IPS DF 6.9 (cell line): ENCODE measurements at places on chromosomes 13 and 19.

- DNase-seq = no peak
Observed at GRCh38 chr13:48263196-48263595, 30.2 kb downstream of the ITM2B start.

DNA sequence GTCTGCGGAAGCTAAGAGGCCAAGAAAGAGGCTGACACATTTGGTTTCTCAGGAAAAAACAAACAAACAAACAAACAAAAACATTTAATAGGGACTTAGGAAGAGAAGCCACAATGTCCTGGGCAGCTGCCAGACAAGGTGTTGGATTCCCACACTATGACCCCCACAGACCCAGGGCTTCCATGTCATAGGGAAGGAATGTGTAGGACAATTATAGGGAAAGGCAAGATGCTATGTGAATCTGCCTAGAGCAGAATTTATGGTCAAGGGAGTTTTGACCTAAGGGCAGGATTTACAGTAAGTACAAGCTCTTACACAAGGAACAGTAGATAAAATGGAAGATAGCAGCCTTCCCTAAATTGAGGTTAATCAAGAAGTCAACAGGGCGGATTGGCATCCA is 9.1 kb upstream of the CDADC1 start:
- DNase-seq = no peak

- DNase-seq = no peak
Observed at GRCh38 chr13:78816592-78816991, 157.6 kb upstream of the OBI1 start.

DNA sequence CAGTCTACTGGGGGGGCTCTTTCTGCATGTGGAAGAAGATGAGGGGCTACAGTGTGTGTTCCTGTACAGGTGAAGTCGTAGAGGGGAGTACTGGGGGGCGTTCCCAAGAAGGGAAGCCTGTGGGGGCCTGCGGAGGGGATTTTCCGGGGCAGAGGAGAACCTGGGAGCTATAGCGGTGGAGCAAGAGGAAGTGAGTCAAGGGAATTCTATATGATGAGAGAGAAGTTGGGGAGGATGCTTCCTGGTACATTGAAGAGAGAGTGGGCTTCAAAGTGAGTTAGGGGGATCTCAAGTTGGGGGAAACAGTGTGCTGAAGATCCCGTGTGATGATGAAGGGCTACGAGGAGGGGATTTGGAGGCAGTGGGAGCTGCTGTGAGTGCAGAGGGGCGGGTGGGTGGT is 1.9 kb upstream of the CACNG8 start:
- no peak for DNase-seq

DNA sequence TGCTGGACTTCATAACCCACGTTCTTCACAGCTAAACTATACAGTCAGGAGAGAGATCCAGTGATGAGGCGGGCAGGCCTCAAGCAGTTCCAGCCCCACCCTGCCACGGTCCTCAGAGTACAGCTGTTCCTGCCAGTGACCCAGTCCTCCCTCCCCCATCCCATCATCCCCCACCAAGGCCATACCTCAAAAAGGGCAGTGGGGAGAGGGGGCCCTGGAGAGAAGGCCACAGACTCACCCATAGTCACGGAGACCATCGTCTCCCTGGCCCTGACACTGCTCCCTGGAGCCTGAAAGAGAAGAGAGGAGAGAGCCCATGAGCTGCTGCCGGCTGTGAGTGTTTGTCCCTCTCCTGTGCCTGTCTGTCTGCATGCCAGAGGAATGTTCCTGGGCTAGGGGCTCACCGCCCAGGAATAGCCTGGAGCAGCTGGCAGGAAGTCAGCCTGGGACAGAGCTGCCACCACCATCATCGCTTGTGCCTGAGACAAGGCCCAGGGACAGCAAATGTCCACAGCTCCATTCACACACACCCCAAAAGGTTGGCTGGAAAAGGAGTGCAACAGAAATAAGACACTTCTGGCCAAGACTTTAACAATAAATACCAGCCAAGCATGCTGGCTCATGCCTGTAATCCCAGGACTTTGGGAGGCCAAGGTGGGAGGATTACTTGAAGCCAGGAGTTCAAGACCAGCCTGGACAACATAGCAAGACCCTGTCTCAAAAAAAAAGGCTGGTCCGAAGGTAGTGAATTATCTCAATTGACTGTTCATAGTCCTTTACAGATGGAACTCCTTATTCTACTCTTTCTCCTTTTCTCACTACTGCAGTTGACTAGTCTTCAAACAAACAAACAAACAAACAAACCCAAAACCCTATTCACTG is 6.4 kb downstream of the C19orf47 start:
- DNase-seq = no peak

GRCh38 chr19:21705393-21705792 is 62.0 kb downstream of the ZNF100 start:
- no peak for DNase-seq

- DNase-seq = no peak
Observed at GRCh38 chr13:71875823-71876222, 8.8 kb upstream of the DACH1 start.

DNA sequence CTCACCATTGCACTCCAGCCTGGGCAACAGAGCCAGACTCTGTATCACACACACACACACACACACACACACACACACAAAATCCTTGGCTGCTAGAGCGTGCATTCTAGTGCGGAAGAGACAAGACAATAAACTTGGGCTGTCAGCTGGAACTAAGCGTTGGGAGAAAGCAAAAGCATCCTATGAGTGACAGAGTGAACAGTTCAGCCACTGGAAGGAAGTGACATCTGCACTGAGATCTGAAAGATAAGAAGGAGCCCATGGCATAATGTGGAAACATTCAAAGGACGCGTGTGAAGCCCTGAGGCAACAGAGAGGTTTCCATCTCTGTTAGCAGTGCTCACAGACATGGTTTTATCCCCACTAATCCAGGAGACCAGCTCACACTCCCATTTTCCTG is 3.5 kb upstream of the SLC1A5 start:
- no peak for DNase-seq

DNA sequence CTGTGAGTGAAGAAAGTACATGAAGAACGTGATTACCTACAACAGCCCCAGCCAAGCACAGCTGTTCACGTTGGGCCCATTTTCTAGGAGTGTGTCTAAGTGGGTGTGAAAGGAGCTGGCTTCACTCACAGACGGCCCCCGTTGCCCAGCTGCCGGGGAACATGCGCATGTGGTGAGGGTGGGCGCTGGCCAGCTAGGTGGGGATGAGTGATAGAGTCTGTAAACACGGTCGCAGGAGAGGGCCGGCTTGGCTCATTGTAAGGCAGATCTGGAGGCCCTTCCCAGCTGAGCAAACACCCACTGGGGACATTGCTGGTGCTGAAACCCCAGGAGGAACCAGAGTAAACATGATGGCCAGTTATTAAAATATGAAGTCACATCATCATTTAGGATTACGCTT is 160.5 kb downstream of the TEX29 start:
- DNase-seq = no peak

GRCh38 chr19:58440556-58440955 is 603 bp upstream of the ZNF132 start:
- DNase-seq = no peak

GRCh38 chr13:47418206-47418920 is 521.5 kb upstream of the HTR2A start:
- DNase-seq = no peak

DNA sequence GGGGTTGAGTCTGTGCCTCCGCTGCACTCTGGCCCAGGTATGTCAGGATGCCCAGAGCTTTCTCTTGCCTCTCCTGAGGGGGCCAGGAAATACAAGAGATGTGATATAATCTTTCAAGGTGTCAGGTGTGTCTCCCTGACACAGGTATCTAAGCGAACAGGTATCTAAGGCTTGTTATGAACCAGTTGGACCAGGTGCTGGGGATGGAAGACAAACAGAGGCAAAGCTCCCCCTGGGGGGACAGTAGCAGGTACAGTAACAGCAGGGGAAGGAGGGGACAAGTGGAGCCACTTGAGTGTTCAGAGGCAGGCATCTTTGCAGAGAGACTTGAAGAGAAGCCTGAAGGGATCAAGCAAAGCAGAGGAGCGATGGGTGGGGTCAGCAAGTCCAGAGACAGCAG is 2.6 kb downstream of the LENG1 start:
- DNase-seq = no peak

DNA sequence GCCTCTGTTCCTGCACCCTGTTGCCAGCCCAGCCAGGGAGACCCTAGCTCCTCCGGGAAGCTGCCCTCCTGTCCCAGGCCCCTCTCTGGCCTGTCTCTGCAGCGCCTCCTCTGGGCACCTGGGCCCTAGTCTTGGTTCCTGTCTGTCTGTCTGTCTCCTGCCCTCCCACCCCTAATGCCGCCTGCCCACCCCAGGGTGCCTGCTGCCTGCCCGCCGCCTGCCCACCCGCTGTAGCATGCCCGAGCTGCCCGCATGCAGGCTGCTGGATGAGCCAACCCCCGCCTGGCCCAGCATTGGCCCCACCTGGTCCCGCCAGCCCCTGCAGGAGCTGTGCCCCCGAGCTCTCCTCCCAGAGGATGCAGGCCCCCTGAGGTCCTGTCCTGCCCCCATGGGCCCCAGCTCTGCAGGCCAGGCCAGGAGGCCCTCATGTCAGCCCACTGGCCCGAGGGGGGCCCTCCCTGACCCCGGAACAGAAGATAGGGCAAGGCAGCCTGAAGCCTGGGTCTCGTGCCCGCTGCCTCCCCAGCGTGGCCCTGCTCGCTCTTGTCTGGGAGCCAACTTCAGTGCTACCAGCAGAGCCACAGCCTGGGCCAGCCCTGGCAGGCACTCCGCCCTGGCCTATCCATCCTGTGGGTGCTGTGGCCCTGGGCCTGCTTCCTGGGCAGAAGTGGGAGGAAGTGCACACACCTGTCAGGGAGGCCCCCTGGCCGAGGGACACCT is 5.2 kb downstream of the MAP2K7 start:
- DNase-seq = no peak

DNA sequence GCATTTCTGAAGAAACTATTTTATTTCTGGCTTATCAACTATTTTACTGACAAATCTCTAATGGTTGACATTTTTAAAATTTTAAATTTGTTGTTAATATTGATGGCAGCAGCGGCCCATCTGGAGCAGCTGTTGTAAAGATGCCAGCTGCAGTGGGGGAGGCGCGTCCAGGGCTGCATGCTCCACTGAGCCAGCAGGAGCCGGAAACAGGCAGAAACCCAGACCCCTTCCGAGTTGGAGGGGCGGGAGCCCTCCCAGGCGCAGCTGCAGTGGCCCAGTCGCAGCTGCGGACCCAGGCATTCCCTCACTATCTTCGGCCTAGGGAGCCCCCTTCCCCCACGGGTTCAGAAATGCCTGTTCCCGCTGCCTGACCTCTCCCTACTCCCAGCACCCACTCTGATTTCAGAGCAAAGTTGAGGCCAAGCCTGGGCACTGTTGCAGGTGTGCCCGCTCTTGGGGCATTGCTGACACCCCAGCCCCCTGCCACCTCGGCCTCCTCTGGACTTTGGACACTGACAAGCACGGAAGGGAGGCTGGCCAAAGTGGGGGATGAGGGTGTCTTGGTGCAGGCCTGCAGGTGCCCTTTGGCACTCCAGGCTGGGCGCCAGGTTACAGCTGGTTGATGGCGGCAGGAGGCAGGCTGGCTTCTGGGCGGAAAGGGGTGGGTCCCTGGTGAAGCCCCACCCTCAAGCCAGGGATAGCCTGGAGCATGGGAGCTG is 69.2 kb downstream of the PIBF1 start:
- DNase-seq = no peak

DNA sequence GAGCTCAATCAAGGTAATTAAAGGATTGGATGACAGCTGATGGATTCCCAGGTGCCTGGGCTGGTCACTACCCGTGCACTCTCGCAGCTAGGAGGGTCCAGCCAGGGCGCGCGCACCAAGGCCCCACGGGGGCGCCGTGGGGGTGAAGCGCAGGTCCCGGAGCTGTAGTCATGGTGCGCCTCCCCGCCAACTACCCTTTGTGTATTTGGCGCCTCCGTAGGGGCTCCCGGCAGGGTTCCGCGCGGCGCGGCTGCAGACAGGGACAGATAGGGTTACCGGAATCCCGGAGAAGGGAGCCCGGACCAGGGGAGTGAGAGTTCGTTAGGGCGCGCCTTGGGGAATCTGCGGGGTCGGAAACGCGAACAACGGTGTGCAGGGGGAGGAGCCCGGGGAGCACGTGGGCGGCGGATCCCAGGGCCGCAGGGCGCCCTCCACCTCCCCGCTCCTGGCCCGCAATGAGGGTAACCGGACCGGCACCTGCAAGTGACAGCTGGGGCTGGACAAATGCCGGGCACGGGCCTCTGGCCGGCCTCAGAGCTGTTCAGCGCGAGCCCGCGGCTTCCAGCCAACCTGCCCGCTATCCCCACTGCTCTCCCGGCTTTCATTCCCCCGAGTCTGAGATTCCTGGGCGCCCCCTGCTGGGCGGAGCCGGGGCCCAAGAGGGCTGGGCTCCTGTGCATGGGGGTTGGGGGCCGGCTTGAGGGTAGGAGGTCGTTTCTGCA is 3.4 kb upstream of the PRAM1 start:
- peak; percentile 67 for DNase-seq

- no peak for DNase-seq
Observed at GRCh38 chr13:113110048-113110851, 4.7 kb downstream of the F7 start.

DNA sequence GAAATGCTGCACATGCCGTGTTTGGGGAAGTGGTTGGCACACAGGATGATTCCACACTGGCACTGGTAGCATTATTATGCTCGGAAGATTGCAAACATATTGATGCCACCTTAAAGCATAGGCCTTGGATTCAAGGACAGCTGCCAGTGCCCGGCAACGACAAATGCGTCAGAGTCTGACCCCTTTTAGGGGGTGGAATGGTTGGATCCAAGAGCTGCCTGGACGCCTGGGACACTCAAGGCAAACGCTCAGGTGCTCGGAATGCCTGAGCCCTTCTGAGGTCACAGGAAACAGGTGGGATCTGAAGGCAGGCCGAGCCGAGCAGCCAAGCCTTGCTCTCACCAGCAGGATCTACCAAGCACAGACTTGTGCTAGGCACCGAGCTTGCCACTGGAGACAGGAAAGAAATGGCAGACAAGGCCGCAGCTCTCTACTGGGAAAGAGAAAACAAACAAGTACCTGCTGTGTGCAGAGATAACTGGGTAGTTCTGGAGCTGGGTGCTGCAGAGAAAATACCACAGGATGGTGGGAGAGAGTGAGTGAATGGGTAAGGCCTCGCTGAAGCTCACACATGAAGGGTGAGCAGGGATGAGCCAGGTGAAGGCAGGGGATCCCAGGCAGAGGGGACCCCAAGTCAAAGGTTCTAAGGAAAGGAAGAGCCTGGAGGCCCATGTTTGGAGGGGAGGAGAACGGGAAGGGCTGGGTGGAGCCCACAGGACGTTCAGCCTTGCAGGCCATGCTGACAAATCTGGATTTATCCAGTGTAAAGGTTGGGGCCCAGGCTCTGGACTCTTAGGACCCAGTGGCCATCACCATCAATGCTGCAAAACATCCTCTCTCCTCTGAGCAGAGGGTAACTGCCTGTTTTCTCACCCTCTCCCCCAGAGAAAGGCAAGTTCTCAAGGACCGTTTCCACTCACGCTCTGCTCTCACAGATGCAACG is 9.2 kb downstream of the RANBP3 start:
- no peak for DNase-seq

GRCh38 chr13:45441633-45442032 is 23.1 kb upstream of the COG3 start:
- no peak for DNase-seq

- DNase-seq = no peak
Observed at GRCh38 chr13:74825938-74826246, 656.1 kb downstream of the TBC1D4 start.
